Activated naive CD8-positive, alpha-beta T cell treated with anti-CD3 and anti-CD28 coated beads, Interleukin-2, amount 50 U/mL, for 16 hours (primary cell): ENCODE measurements at places on chromosomes 2 and 18.

- DNase-seq = no peak
Observed at GRCh38 chr18:63373161-63373560, 6.2 kb upstream of the KDSR start.

DNA sequence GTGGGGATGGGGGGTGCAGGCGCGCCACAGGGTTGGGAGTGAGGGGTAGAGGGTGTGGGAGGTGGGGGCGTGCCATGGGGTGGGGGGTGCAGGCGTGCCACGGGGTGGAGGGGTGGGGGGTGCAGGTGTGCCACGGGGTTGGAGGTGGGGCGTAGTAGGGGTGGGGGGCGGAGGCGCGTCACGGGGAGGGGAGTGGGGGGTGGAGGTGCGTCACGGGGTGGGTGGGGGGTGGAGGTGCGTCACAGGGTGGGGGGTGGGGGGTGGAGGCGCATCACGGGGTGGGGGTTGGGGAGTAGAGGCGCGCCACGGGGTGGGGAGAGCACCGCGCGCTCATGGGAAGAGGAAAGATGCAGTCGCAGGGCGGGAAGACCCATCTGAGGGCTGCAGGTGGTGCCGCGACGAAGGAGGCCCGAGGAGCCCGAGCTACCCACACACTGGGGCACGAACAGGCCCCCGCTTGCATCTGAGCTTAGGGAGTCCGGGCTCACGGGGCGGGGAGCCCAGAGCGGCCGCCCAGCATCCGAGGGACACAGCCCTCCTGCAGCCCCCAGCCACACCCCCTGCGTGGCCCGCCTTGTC, 37.5 kb downstream of the SNED1 start:
- DNase-seq = no peak

- DNase-seq = no peak
Observed at GRCh38 chr2:215241791-215242305, 70.0 kb upstream of the ATIC start.

DNA sequence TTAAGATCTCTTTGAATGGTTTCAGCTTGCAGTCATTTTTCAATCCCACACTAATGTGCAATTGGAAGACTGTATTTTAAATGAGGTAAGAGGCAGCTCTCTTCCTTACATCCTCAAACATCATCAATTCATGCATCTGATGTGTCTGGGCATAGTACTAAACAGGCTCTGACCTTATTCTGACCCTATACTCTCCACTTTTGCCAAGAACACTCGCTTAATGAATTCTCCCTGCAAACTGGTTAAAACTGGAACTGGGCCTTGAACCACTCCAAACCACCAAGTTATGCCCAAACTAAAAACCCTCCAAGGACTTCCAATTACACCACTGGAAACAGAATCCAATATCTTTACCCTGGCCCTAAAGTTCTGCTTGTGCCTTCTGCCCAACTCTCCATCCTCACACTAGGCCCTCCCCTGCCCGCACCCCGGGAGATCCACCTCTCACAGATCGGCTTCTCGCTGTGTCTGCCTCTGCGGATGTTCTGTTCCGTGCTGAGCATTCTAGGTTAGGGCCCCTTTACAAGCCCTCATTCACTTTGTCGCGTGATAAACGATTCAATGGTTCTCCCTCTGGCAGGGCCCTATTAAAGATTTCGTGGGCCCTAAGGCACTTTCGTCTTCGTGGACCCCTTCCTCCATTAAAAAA, 1.2 kb downstream of the M1AP start:
- no peak for DNase-seq

GRCh38 chr2:102258025-102258385, 53.4 kb upstream of the IL1RL1 start:
- no peak for DNase-seq
